DMS 273 treated with DMSO at 0.1 percent for 48 hours (cell line): ENCODE measurements at places on chromosomes 6 and 20.
A peak's percentile ranks its signal among the peaks of the same experiment; 100 is the strongest.

DNA sequence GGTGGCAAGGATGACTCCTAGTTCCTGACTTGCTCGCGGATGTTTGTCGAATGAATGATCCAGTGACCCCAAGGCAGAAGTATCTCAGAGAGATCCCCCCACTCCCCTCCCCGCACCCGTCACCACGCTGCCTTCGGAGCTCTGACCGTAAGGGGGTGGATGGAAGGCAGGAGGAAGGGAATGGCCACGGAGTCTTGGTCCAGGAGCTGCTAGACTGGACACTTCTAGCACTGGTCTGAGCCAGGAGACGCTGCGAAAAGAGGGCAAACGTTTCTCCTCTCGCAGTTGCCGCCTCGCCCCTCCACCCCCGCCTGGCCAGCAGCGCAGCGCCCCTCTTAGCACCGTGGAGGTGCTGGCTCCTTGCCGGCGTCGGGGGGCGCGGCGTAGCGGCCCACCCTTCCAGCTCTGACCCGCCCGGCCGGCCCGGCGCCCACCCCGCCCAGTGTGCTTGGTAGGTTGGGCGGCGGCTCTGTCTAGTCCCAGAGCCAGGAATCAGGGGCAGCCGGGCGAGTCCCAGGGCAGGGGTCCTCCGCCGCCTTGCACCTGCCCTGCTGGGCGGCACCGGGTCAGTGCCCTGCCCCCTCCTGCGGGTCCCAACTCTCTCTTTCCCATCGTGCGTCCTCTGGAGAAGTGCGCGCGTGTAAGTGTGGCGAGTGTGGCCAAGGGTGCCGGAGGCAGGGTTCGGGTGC is 2.4 kb upstream of the DBNDD2 start:
- DNase-seq: no peak

GRCh38 chr6:147868427-147869190 is 360.1 kb downstream of the SAMD5 start:
- peak; percentile 27 for DNase-seq

GRCh38 chr20:1330075-1330830 is 1.3 kb upstream of the SDCBP2 start:
- no peak for DNase-seq

- DNase-seq: peak; percentile 92
Observed at GRCh38 chr6:38646166-38646878, 6.6 kb upstream of the BTBD9 start.

DNA sequence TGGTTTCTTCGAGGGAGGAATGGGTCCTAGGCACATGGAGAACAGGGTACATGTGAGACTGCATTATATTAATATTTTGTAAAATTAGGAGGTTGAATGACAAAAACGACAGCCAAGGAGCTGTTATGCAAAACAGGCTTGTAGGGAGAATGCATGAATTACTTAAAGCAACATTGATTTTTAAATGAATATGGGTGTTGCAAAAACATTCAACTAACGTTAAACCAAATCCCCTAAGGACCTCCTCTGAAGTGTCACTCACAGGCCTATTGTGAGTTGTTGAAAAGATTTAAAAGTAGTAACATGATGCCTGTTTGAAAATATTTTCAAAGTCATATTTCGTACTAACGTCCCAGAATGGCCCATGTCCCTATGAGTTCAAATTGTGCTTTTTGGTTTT is 21.9 kb downstream of the FBXL4 start:
- no peak for DNase-seq

DNA sequence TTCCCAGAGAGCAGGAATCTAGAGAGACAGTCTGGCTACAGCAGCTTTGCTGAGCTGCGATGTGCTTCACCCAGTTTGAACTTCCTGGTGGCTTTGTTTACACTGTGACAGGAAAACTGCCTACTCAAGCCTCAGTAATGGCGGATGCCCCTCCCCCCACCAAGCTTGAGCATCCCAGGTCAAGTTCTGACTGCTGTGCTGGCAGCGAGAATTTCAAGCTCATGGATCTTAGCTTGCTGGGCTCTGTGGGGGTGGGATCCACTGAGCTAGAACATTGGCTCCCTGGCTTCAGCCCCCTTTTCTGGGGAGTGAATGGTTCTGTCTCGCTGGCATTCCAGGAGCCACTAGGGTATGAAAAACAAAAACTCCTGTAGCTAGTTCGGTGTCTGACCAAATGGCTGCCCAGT is 91.0 kb upstream of the ESR1 start:
- DNase-seq: no peak

- no peak for DNase-seq
Observed at GRCh38 chr6:34819571-34820480, 27.9 kb downstream of the BLTP3A start.

DNA sequence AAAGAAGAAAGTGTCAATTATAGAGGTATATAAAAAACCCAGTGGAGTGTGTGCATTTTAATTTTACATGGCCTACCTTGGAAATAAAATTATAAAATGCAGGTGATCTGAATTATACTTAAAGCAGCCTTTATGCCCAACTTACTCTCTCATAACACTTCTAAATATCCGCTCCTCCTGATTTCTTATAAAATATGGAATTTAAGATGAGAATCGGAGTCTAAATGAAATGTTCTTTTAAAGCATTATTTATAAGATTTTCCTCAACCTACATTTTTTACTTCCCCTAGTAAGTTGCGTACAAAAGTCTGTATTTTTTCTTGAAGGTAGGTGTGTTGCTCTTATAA is 3.5 kb downstream of the CITED2 start:
- no peak for DNase-seq

DNA sequence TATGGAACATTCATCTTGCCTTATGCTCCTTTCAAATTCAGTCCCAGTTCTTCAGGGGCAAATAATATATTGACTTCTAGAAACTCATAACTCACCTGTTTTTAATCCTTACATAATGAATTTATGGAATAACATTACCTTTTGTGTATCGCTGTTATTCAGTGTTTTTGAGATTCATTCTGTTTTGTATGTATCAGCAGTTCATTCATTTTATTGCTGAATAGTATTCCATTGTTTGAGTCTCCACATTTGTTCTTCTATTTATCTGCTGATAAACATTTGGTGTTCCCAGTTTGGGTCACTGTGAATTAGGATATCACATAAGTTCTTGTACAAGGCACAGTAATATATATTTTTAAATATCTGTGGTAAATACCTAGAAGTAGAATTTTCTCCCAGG is 5.1 kb downstream of the SEMG2 start:
- no peak for DNase-seq

DNA sequence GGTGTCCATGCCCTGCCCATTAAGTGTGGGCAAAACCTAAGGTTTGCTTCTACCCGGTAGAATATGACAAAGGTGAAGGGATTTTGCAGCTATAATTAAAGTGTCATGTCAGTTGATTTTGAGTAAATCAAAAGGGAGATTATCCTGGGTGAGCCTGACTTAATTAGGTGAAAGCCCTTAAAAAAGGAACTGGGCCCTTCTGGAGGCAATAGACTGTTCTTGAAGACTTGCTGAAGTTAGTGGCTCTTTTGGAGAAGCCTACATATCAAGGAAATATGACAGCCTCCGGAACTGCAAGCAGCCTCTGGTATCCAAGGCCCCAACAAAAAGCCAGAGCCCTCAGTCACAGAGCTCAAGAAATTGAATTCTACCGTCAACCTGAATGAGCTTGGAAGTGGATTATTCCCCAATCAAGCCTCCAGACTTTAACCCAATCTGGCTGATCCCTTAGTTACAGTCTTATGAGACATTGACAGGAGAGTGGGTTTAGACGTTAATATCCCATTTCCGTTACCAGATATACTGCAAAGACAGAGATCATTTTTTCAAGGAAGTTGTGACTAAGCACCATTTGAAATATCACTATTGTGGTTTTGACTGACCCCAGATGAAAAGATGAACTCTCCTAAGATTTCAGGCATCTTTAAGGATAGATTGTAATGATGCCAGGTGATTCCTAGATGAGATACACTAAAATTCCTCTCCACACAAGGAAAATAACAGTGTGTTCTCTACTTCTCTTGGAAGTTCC is 303.4 kb downstream of the PLCB1 start:
- DNase-seq: no peak
